Neural progenitor cell (in vitro differentiated cells): ENCODE measurements at places on chromosomes 12 and 14.

- H3K27ac ChIP-seq, result no peak overlapping the region
- no peak overlapping the region for H3K4me3 ChIP-seq
- H3K27me3 ChIP-seq, result no peaks in the 10 kb centered on the region
- no peaks in the 10 kb centered on the region for H3K36me3 ChIP-seq
These were observed 189.5 kb upstream of the FRMD6 start for GRCh38 chr14:51462182-51462581.

GRCh38 chr12:70487440-70487839 is 121.3 kb downstream of the KCNMB4 start:
- no peak for DNase-seq
- H3K4me3 ChIP-seq, result no peak overlapping the region
- H3K27me3 ChIP-seq, result no peaks in the 10 kb centered on the region
- no peaks in the 10 kb centered on the region for H3K36me3 ChIP-seq

GRCh38 chr12:45863332-45863731 is 127.0 kb downstream of the SCAF11 start:
- H3K27ac ChIP-seq, result no peak overlapping the region
- no peaks in the 10 kb centered on the region for H3K27me3 ChIP-seq
- DNase-seq, result no peak
- H3K4me3 ChIP-seq, result no peak overlapping the region
- peaks cover 47% of the 10 kb centered on the region for H3K36me3 ChIP-seq

- no peak overlapping the region for H3K27ac ChIP-seq
- no peaks in the 10 kb centered on the region for H3K4me1 ChIP-seq
- DNase-seq, result no peak
- H3K27me3 ChIP-seq, result no peaks in the 10 kb centered on the region
- no peak overlapping the region for H3K4me3 ChIP-seq
These were observed 379.9 kb upstream of the DCN start for GRCh38 chr12:91562476-91562875.

DNA sequence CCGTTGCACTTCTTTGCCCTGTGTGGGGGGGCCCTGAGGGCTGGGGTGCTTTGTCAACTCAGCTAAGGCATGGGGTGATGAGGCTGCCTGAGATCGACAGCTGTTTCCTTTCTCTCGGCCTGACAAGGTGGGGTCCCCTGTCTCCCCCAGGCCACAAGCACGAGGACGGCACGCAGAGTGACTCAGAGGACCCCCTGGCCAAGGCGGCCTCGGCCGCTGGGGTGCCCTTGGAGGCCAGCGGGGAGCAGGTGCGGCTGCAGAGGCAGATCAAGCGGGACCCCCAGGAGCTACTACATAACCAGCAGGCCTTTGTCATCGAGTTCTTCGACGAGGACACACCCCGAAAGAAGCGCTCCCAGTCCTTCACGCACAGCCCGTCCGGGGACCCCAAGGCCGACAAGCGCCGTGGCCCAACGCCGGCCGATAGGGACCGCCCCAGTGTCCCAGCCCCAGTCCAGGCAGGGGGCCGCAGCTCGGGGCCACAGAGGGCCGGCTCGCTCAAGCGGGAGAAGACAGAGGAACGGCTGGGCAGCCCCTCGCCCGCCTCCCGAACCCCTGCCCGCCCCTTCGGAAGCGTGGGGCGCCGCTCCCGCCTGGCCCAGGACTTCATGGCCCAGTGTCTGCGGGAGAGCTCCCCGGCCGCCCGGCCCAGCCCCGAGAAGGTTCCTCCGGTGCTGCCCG is 18.8 kb downstream of the CEP170B start:
- H3K27me3 ChIP-seq, result no peaks in the 10 kb centered on the region
- H3K27ac ChIP-seq, result no peak overlapping the region
- peaks cover 3% of the 10 kb centered on the region for H3K4me1 ChIP-seq
- no peaks in the 10 kb centered on the region for H3K36me3 ChIP-seq

DNA sequence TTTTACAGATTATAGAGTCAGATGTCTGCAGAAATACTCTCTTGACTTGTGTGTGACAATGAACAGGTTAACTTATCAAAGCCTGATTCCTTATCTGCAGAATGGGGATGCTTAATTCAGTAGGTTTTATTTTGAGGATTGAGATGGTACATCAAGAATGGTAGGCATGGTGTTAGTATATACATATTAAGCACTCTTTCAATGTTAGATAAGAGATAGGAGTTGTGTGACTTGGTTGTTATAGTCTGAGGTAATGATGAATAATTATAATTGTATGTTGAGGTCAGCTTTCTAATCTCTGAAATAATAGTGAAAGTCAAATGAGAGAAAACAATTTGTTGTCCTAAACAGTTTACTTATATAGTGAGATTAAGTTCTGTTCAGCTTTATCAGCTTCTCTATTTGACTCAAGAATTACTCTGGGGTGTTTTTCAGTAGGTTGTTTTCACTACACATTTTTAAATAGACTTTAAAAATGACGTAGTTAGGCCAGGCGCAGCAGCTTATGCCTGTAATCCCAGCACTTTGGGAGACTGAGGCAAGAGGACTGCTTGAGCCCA is 11.9 kb downstream of the PALS1 start:
- no peaks in the 10 kb centered on the region for H3K36me3 ChIP-seq
- no peak overlapping the region for H3K27ac ChIP-seq
- H3K4me1 ChIP-seq, result peaks cover 8% of the 10 kb centered on the region
- no peak for DNase-seq

DNA sequence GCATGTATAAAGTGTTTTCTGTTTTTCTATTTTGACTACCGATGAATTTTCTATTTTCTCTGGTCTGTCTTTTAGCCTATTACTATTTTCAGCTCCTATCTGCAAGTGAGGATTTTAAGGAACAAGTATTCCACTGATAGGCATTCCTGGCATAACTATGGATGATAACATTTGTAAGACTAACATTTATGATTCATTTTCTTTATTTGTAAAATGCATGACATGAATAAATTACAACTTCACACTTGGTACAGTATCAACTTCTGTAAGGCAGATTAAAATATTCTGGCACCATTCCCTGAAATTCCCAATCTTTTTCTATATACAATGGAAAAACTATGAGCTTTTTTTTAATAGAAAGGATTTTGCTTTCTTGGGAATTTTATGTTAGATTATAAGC is 121.0 kb upstream of the GARIN2 start:
- no peaks in the 10 kb centered on the region for H3K4me1 ChIP-seq
- H3K4me3 ChIP-seq, result no peak overlapping the region
- no peak for DNase-seq
- H3K36me3 ChIP-seq, result no peaks in the 10 kb centered on the region
- H3K27me3 ChIP-seq, result no peaks in the 10 kb centered on the region
- H3K27ac ChIP-seq, result no peak overlapping the region

GRCh38 chr12:120238217-120238616 is 27.3 kb downstream of the PXN start:
- H3K4me1 ChIP-seq, result peaks cover 14% of the 10 kb centered on the region
- no peak for DNase-seq
- no peaks in the 10 kb centered on the region for H3K36me3 ChIP-seq
- no peaks in the 10 kb centered on the region for H3K27me3 ChIP-seq
- no peak overlapping the region for H3K4me3 ChIP-seq
- H3K27ac ChIP-seq, result no peak overlapping the region

- no peaks in the 10 kb centered on the region for H3K36me3 ChIP-seq
- H3K4me3 ChIP-seq, result no peak overlapping the region
- no peaks in the 10 kb centered on the region for H3K27me3 ChIP-seq
- peak; percentile 61 for DNase-seq
- peaks cover 37% of the 10 kb centered on the region for H3K4me1 ChIP-seq
These were observed 18.4 kb downstream of the ANO6 start for GRCh38 chr12:45234139-45234865.

DNA sequence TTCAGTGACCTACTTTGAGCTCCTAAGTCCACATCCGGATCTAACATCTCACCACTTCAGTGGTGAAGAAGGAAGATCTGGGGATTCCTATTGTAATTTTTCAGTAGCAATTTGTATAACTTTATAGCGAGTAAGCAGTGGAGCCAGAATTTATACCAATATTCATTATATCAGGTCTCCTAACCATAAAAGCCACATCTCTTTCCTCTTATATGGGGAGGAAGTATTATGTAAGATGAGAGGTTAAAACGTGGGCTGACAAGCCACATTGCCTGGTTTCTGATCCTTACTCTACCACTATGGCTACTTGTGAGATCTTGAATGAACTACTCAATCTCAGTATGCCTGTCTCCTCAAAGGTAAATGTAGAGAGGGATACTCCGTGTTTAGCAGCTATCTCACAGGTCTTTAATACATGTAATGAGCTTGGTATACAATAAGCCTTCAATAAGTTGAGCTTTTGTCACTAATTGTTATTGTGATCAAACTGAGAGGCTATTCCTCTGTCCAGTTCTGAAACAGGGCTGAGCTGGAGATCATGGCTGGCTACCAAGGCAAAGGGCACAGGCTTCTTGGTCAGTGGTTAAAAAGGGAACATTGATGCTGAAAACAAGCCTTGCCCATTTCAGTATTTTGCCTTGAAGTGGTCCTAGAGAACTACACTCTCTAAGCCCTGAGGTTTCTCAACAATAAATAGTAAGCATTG is 3.3 kb upstream of the TMEM117 start:
- H3K27ac ChIP-seq, result no peak overlapping the region
- no peak overlapping the region for H3K4me3 ChIP-seq
- no peak for DNase-seq
- H3K36me3 ChIP-seq, result no peaks in the 10 kb centered on the region

DNA sequence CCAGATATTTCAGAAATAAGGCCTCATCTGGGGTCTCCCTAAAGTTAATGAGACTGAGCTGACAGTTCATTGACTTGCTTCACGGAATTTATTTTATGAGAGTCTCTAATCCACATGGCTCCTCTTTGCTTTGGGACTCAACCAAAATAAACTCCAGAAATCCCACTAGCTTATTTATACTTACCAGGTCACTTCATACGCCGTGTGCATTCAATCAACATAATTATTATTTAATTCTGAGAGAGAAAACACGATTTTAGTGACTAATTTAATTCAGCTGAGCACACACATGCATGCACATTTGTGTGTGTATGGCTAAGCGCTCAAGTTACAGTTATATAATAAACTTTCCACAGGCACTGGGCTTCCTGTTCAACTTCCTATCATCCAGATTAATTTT is 333.4 kb upstream of the CCDC196 start:
- no peaks in the 10 kb centered on the region for H3K27me3 ChIP-seq
- H3K4me1 ChIP-seq, result no peaks in the 10 kb centered on the region
- no peak overlapping the region for H3K4me3 ChIP-seq
- H3K36me3 ChIP-seq, result no peaks in the 10 kb centered on the region
- no peak for DNase-seq
- no peak overlapping the region for H3K27ac ChIP-seq

- no peak overlapping the region for H3K27ac ChIP-seq
- no peaks in the 10 kb centered on the region for H3K36me3 ChIP-seq
- H3K27me3 ChIP-seq, result no peaks in the 10 kb centered on the region
- H3K4me1 ChIP-seq, result peaks cover 8% of the 10 kb centered on the region
These were observed 1.7 kb upstream of the C12orf43 start for GRCh38 chr12:121017966-121018491.

- H3K4me1 ChIP-seq, result peaks cover 34% of the 10 kb centered on the region
- peak; percentile 45 for DNase-seq
- no peak overlapping the region for H3K4me3 ChIP-seq
- peak overlapping the region; percentile 21 for H3K27ac ChIP-seq
- H3K36me3 ChIP-seq, result no peaks in the 10 kb centered on the region
- no peaks in the 10 kb centered on the region for H3K27me3 ChIP-seq
These were observed 398.4 kb downstream of the SYT1 start for GRCh38 chr12:79262938-79263337.

- no peak overlapping the region for H3K27ac ChIP-seq
- H3K36me3 ChIP-seq, result peaks cover 5% of the 10 kb centered on the region
- H3K4me3 ChIP-seq, result no peak overlapping the region
- no peaks in the 10 kb centered on the region for H3K27me3 ChIP-seq
- DNase-seq, result no peak
These were observed 5.0 kb upstream of the GAPDH start for GRCh38 chr12:6529291-6529737.

DNA sequence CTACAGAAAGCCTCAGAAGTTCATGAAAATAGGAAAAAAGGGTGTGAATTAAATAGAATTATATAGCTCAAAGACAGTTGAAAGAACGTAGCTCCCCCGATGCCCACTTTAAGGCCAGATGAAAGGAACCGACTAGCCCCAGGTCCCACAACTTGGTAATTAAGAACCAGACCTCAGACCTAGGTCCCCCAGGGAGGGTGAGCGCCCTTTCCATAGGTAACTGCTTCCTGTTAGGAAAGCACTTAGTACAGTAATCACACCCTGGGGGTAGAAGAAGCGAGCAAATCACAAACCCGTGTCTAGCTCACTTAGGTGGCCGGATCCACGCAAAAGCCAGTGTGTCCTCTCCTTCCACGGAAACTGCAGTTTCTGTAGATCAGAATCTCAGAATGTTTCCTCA is 77.1 kb downstream of the PLXNC1 start:
- no peak for DNase-seq
- H3K36me3 ChIP-seq, result no peaks in the 10 kb centered on the region
- no peak overlapping the region for H3K4me3 ChIP-seq

GRCh38 chr12:56766535-56766934 is 3.4 kb downstream of the HSD17B6 start:
- H3K4me1 ChIP-seq, result peaks cover 13% of the 10 kb centered on the region
- H3K27me3 ChIP-seq, result no peaks in the 10 kb centered on the region
- no peak overlapping the region for H3K4me3 ChIP-seq
- peak overlapping the region; percentile 74 for H3K27ac ChIP-seq
- H3K36me3 ChIP-seq, result no peaks in the 10 kb centered on the region
